GM23338 (cell line): ENCODE measurements at places on chromosomes 5 and 9. TPM values are rescaled to one million over a fixed set of nuclear protein-coding genes. Genes with fewer than 3 reads are reported as not detected.

Gene BTNL3
- not detected in 2 replicates for total RNA-seq

GRCh38 chr9:35035851-35036701, 36.3 kb downstream of the VCP start:
- no peaks in the 10 kb centered on the region for H3K36me3 ChIP-seq
- H3K4me3 ChIP-seq = peak overlapping the region; percentile 53
- H3K4me1 ChIP-seq = peaks cover 5% of the 10 kb centered on the region; the same call in 1 of the 2 replicates
- peak; percentile 89 for DNase-seq

GRCh38 chr5:140018920-140019644, 24.0 kb downstream of the NRG2 start:
- no peak overlapping the region for H3K27ac ChIP-seq
- no peak for DNase-seq
- H3K36me3 ChIP-seq = no peaks in the 10 kb centered on the region
- no peaks in the 10 kb centered on the region for H3K4me1 ChIP-seq
- H3K27me3 ChIP-seq = peaks cover 25% of the 10 kb centered on the region; the same call in 1 of the 2 replicates
- no peak overlapping the region for H3K4me3 ChIP-seq

DNA sequence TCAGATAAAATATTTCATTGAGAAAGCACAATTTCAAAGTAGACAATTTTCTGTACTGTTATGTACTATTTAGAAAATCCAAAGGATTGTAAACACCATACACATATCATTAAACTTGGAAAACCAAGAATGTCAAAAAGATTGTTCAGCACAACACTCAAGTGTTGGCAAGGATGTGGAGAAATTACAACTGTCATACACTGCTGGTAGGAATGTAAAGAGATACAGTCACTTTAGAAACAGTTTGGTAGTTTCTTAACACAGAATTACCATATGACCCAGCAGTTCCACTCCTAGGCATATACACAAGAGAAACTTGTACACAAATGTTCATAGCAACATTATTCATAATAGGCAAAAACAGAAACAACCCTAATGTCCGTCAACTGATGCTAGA, 71.2 kb downstream of the OR2K2 start:
- H3K36me3 ChIP-seq = no peaks in the 10 kb centered on the region
- H3K27ac ChIP-seq = no peak overlapping the region

DNA sequence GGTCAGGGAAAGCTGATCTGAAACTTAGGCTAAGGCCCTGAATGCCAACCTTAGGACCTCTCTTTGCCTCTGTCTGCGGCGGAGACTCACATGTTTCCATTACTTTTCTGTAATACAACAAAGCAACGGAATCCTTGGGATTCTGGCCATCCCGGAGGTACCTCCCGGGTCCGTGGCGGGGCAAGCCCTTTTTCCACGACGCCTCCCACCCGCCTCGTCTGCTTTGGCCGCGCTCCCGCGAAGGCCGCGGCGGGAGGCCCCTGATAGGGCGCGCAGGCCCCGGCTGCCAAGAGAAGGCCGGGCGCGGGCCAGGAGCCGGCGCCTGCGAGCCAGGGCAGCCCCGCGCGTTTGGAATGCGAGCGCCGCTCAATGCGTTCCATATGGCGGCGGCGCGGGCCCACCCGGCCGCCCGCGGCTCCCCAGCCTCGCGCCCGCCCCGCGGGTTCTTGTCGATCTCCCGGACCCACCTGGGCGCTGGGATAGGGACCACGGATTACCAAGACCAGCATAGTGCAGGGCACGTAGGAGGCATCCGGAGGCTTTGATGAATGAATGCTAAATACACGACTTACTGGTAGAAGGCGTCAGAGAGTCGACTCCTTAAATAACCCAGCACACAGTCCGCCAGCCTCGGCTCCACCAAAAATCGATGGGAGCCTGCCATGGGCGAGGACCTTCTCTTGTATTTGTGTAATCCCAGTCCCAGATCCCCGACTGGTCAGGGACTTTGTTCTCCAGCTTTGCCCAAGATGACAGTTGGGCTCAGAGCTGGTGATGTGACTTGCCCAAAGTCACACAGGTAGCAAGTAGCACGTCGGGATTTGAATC, 17.5 kb upstream of the PHF19 start:
- peak; percentile 85 for DNase-seq
- H3K27me3 ChIP-seq = peaks cover 21% of the 10 kb centered on the region
- peak overlapping the region; percentile 57 for H3K4me3 ChIP-seq
- H3K4me1 ChIP-seq = peaks cover 9% of the 10 kb centered on the region; the same call in 1 of the 2 replicates

DNA sequence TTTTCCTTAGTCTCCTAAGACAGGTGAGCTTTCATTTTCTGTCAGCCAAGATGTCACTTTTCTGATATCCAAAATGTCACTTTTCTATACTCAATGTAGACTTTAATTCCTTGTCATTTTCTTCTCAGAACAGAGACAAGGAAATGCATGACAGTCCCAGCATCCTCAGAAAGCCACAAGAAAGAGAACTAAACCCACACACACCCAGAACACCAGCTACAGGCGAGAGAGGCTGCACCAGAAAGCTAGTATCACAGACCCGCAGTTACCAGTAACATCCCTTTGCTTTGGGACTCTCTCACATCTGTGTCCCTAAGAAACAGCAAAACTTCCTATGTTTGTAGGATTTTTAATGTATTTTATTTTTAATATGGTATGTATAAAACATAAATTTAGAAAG, 17.1 kb downstream of the TRMO start:
- H3K4me3 ChIP-seq = no peak overlapping the region
- no peaks in the 10 kb centered on the region; the same call in 1 of the 2 replicates for H3K36me3 ChIP-seq
- no peaks in the 10 kb centered on the region for H3K4me1 ChIP-seq
- no peak for DNase-seq

- no peak overlapping the region for H3K4me3 ChIP-seq
- no peak for DNase-seq
- H3K36me3 ChIP-seq = no peaks in the 10 kb centered on the region
- H3K27me3 ChIP-seq = no peaks in the 10 kb centered on the region
These were observed 1309.2 kb upstream of the C9orf72 start for GRCh38 chr9:28882529-28882928.

Gene TIMD4
- not detected in 2 replicates for total RNA-seq

DNA sequence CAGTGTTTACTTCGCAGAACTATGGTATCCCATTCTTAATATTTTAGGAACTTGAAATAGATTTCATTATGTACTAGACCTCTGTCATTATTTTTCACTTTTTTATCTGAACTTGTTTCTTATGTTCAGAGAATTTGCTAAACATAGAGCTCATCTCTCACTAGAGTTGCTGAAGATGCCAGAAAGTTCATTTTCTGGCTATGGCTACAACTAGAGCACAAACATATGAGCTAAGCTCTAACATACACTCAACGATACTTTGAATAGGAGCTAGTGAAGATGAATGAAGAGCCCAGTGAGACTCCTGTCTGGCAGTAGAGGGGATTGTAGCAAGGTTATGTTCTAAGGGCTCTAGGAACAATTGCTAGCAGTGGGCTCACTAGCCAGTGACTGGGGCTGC, 582.2 kb downstream of the KIF4B start:
- peaks cover 6% of the 10 kb centered on the region; the same call in 1 of the 2 replicates for H3K4me1 ChIP-seq
- H3K27me3 ChIP-seq = no peaks in the 10 kb centered on the region
- H3K36me3 ChIP-seq = no peaks in the 10 kb centered on the region
- H3K4me3 ChIP-seq = no peak overlapping the region

GRCh38 chr5:90226433-90227099, 183.0 kb downstream of the CETN3 start:
- H3K4me3 ChIP-seq = no peak overlapping the region
- H3K4me1 ChIP-seq = no peaks in the 10 kb centered on the region
- H3K27me3 ChIP-seq = no peaks in the 10 kb centered on the region
- no peaks in the 10 kb centered on the region for H3K36me3 ChIP-seq
- no peak for DNase-seq

Gene IL33
- total RNA-seq = not detected in 2 replicates

DNA sequence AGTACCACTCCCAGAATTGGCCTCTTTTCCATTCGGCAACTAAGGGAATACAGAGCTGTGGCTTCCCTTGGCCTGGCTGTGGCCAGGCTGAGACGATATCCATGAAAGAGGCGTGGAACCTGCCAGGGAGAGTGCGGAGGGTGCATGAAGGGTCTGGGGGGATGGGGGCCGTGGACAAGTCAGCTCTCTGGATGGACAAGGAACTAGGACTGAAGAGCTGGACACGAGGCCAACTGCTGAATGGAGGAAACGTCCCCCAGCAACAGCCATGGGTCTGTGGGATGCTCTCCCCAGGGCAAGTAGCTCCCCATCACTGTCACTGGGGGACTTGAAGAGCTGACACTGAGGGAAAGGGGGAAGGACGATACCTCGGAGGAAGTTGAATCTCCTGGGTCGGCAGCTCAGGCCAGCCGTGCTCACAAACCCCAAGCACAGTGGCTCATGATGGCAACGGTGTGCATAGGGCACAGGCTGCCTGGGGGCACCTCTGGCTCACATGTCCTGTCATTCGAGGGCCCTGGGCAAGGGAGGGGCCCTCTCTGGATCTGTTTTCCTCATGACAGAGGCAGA, 4.1 kb upstream of the OLFM1 start:
- no peaks in the 10 kb centered on the region for H3K36me3 ChIP-seq
- H3K27ac ChIP-seq = no peak overlapping the region
- peaks cover 4% of the 10 kb centered on the region; the same call in 1 of the 2 replicates for H3K4me1 ChIP-seq
- H3K4me3 ChIP-seq = no peak overlapping the region
- DNase-seq = no peak

- no peaks in the 10 kb centered on the region for H3K4me1 ChIP-seq
- H3K36me3 ChIP-seq = no peaks in the 10 kb centered on the region; the same call in 1 of the 2 replicates
- H3K27me3 ChIP-seq = no peaks in the 10 kb centered on the region
- no peak for DNase-seq
These were observed 45.6 kb upstream of the JADE2 start for GRCh38 chr5:134479839-134480238.

DNA sequence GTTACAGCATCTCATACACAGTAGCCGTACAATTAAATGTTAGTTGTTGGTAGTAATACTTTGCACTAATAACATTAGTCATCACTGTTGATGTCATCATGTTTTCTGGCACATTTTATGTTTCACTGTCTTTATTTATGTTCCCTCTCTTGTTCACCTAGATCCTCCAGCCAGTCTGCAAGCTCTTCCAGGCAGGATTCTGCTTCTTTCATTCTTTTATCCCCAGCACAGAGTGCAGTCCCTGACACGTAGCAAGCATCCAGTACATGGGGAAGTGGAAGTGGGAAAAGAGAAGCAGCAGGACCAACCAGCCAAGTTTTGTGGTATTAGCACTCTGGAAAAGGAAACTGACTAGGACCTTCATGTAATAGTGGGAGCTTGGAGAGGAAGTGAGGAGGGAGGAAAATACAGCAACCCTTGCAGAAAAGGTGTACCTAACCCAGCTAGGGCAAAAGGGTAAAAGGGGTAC, 89.7 kb upstream of the SLC44A1 start:
- no peaks in the 10 kb centered on the region for H3K27me3 ChIP-seq
- H3K4me3 ChIP-seq = no peak overlapping the region
- no peaks in the 10 kb centered on the region for H3K4me1 ChIP-seq
- H3K36me3 ChIP-seq = no peaks in the 10 kb centered on the region
- H3K27ac ChIP-seq = no peak overlapping the region
- no peak for DNase-seq

DNA sequence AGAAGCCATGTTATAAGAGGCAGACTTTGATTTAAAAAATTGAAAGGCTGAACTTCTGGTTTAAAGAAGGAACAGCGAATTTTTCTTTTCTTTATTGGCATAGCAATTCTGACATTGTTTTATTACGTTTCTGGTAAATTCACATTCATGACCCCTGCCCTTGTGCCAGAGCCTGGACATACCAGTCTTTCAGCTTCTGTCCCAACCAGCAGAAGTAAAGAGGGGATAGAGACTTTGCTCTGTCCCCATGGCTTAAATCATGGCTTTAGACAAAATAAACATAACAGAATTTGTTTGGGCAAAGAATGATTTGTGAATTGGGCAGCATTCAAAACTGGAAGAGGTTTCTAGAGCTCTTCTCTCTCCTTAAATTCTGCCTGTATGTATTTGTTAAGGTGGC, 15.3 kb downstream of the CAST start:
- DNase-seq = no peak
- no peaks in the 10 kb centered on the region; the same call in 1 of the 2 replicates for H3K4me1 ChIP-seq
- H3K27ac ChIP-seq = no peak overlapping the region
- H3K27me3 ChIP-seq = no peaks in the 10 kb centered on the region
- H3K4me3 ChIP-seq = no peak overlapping the region

GRCh38 chr5:32126691-32127090, 47.4 kb downstream of the GOLPH3 start:
- no peak overlapping the region for H3K27ac ChIP-seq
- DNase-seq = no peak
- H3K27me3 ChIP-seq = no peaks in the 10 kb centered on the region
- H3K4me1 ChIP-seq = no peaks in the 10 kb centered on the region

Gene TLR4
- total RNA-seq = 0.17 and 0.27 TPM in 2 replicates

DNA sequence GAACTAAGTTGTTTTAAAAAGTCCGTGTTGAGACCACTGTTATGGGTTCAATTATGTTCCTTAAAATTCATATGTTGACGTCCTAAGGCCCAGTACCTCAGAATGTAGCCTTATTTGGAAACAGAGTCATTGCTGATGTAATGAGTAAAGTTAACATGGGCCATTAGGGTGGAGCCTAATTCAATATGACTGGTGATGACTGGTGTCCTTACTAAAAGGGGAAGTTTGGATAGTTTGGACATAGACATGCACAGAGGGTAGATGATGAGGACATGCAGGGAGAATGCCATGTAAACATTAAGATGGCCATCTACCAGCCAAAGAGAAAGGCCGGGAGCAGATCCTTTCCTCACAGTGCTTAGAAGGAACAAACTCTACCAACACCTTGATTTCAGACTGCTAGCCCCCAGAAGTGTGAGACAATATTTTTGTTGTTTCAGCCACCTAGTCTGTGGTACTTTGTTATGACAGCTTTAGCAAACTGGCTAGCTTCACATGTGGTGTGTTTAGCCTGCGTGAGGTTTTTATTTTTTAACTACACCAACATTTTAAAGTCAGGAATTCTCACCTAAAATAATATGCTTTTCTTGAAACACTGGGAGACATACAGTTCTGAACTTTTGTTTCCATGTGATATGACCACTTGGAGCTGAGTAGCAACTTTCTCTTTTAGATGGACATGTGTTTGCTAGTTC, 135.3 kb downstream of the YIPF5 start:
- no peak for DNase-seq
- no peak overlapping the region for H3K4me3 ChIP-seq
- no peaks in the 10 kb centered on the region for H3K36me3 ChIP-seq
- no peaks in the 10 kb centered on the region for H3K27me3 ChIP-seq
- H3K4me1 ChIP-seq = no peaks in the 10 kb centered on the region

Gene FOXD4L5
- not detected in 2 replicates for total RNA-seq

DNA sequence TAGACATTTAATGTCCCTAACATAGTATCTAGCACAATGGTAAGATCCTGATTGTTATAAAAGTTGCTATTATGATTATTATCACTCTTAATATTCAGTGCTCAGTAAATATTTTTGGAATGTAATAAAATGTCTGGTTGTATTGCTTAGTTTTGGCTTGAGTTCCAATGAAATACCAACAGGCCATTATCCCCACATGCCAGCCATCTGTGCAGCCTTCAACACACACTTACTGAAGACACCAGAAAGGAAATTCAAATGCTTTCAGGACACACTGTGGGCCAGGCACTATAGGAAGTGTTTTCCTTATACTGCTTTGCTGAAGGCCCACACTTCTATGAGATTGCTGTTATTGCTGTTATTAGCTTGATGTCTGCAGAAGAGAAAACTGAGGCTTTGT, 157.5 kb downstream of the TRIM32 start:
- DNase-seq = no peak
- H3K27ac ChIP-seq = no peak overlapping the region
- H3K27me3 ChIP-seq = no peaks in the 10 kb centered on the region
- H3K4me1 ChIP-seq = peaks cover 16% of the 10 kb centered on the region

GRCh38 chr5:87321605-87322004, 53.9 kb downstream of the RASA1 start:
- H3K27ac ChIP-seq = no peak overlapping the region
- H3K27me3 ChIP-seq = no peaks in the 10 kb centered on the region
- no peak for DNase-seq
- H3K4me3 ChIP-seq = no peak overlapping the region
